Smooth muscle cell of the umbilical artery (primary cell): ENCODE measurements at places on chromosomes 4 and X. TPM values are rescaled to one million over a fixed set of nuclear protein-coding genes. Genes with fewer than 3 reads are reported as not detected.

Gene AR
- total RNA-seq = 0.89 and 2.1 TPM in 2 replicates

Gene CXCL10
- not detected in 2 replicates for total RNA-seq

Gene TRPC3
- total RNA-seq = 0.30 and 1.5 TPM in 2 replicates

Gene MYOZ2
- total RNA-seq = 0.60 TPM in 1 of 2 replicates, not detected in the other

Gene DDX53
- not detected in 2 replicates for total RNA-seq

Gene UGT8
- total RNA-seq = 0.05 TPM in 1 of 2 replicates, not detected in the other

Gene P2RY4
- total RNA-seq = 0.14 TPM in 1 of 2 replicates, not detected in the other

Gene DACH2
- total RNA-seq = not detected in 2 replicates

Gene NEUROG2
- total RNA-seq = not detected in 2 replicates

Gene PSAPL1
- not detected in 2 replicates for total RNA-seq

Gene SCOC
- 74.6 and 85.2 TPM in 2 replicates for total RNA-seq

Gene MTTP
- total RNA-seq = 0.09 and 0.30 TPM in 2 replicates

Gene EMCN
- not detected in 2 replicates for total RNA-seq

Gene RAB9B
- 0.78 and 1.5 TPM in 2 replicates for total RNA-seq

Gene CNOT6L
- total RNA-seq = 10.4 and 21.5 TPM in 2 replicates

Gene MAGEC2
- total RNA-seq = not detected in 2 replicates

Gene ZNF711
- 3.9 and 6.1 TPM in 2 replicates for total RNA-seq

Gene CXCL11
- total RNA-seq = not detected in 2 replicates

Gene PLS3
- total RNA-seq = 504 and 520 TPM in 2 replicates

Gene GATA1
- total RNA-seq = not detected in 2 replicates

Gene BMX
- total RNA-seq = 0.23 and 0.30 TPM in 2 replicates

Gene KLB
- total RNA-seq = not detected in 2 replicates

Gene FRAS1
- 3.9 and 5.3 TPM in 2 replicates for total RNA-seq

Gene SHROOM2
- 3.0 and 4.5 TPM in 2 replicates for total RNA-seq

Gene C4orf51
- total RNA-seq = not detected in 2 replicates

Gene SATL1
- total RNA-seq = not detected in 2 replicates

Gene GAGE12F
- not detected in 2 replicates for total RNA-seq

Gene TCEAL2
- total RNA-seq = not detected in 2 replicates

Gene REPS2
- 0.30 and 0.37 TPM in 2 replicates for total RNA-seq

Gene TMEM185A
- total RNA-seq = 22.0 and 22.6 TPM in 2 replicates

Gene SCFD2
- total RNA-seq = 31.5 and 51.7 TPM in 2 replicates

Gene CXXC4
- total RNA-seq = 0.30 and 0.32 TPM in 2 replicates

Gene PNMA6A
- 2.0 and 3.9 TPM in 2 replicates for total RNA-seq

Gene IBSP
- total RNA-seq = not detected in 2 replicates

Gene SYTL4
- total RNA-seq = 6.7 and 35.9 TPM in 2 replicates

Gene SLC25A53
- total RNA-seq = 9.1 and 9.8 TPM in 2 replicates

Gene MID1
- total RNA-seq = 28.3 and 37.4 TPM in 2 replicates

Gene NKX6-1
- total RNA-seq = not detected in 2 replicates

Gene CT45A3
- total RNA-seq = not detected in 2 replicates

Gene SUV39H1
- 1.2 and 3.8 TPM in 2 replicates for total RNA-seq

Gene AREG
- 0.14 TPM in 1 of 2 replicates, not detected in the other for total RNA-seq

Gene ITGB1BP2
- total RNA-seq = 4.2 and 6.0 TPM in 2 replicates

Gene PALLD
- total RNA-seq = 213 and 236 TPM in 2 replicates

Gene SYNPO2
- total RNA-seq = 19.5 and 48.1 TPM in 2 replicates

Gene DOCK11
- total RNA-seq = 29.7 and 32.7 TPM in 2 replicates

Gene PRR32
- total RNA-seq = not detected in 2 replicates

Gene MAGEA4
- not detected in 2 replicates for total RNA-seq

Gene HPGD
- 0.30 and 0.51 TPM in 2 replicates for total RNA-seq

Gene GLRA3
- not detected in 2 replicates for total RNA-seq

Gene ALAS2
- total RNA-seq = not detected in 2 replicates

Gene PFKFB1
- total RNA-seq = under 0.01 TPM in 1 of 2 replicates, not detected in the other

Gene ITM2A
- total RNA-seq = not detected in 2 replicates

Gene NLRP2B
- total RNA-seq = not detected in 2 replicates

Gene C4orf54
- under 0.01 TPM in 1 of 2 replicates, not detected in the other for total RNA-seq

Gene CPZ
- 11.2 and 30.3 TPM in 2 replicates for total RNA-seq

Gene AMOT
- 5.0 and 8.2 TPM in 2 replicates for total RNA-seq
